Stimulated activated CD4-positive, alpha-beta T cell treated with anti-CD3 and anti-CD28 coated beads, Interleukin-1b, Interleukin-23, amount 100 ng/mL, for 1 hour (primary cell): ENCODE measurements at places on chromosomes 2 and 18.

- DNase-seq: no peak
These were observed at the start of gene BOK for GRCh38 chr2:241558532-241559322. Gene BOK, plus strand, starts transcription at chr2:241558745. Its CDS starts 739 bp downstream, at chr2:241559484.

DNA sequence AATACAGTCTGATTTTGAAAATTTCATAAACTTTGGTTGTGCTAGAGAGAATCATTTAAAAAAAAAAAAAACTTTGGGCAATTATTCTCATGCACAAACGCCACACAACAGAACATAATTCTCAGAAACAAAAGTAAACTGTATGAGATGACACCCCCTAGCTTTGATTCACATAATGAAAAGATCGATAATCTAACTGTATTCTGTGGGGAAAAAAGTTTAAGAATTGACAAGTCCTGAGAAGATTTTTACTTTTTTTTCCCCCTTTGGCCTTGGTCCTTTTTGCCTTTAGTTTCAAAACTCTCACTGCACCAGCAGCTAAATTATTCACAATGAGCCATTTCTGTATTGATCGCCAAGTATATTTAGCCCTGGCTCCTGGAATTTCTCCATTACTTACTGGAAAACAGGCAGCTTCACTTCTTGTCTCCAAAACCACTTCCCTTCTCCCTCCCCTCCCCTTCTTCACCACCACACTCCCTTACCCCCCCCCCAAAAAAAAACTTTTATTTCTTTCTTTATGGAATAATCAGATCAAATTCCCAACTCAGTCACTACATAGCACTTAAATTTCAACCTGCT is 2.0 kb downstream of the IKZF2 start:
- DNase-seq: no peak

DNA sequence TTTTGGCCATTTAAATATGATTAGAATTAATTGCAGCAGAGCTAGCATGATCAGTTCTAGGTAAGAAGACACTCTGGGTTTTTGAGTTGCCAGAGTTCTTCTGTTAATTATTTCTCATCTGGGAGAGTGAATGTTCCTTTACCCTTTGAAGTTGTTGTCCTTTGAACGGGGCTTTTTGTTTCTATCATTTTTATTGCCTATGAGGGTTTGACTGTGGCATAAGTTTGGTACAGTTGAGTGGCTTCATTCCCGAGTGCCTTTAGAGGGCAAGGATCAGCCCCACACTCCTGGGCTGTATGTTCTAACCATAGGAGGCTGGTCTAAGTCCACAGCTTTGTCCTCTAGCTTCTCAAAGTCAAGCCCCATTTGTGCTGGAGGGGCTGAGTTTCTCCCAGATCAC is 804.3 kb downstream of the KCNJ3 start:
- no peak for DNase-seq

DNA sequence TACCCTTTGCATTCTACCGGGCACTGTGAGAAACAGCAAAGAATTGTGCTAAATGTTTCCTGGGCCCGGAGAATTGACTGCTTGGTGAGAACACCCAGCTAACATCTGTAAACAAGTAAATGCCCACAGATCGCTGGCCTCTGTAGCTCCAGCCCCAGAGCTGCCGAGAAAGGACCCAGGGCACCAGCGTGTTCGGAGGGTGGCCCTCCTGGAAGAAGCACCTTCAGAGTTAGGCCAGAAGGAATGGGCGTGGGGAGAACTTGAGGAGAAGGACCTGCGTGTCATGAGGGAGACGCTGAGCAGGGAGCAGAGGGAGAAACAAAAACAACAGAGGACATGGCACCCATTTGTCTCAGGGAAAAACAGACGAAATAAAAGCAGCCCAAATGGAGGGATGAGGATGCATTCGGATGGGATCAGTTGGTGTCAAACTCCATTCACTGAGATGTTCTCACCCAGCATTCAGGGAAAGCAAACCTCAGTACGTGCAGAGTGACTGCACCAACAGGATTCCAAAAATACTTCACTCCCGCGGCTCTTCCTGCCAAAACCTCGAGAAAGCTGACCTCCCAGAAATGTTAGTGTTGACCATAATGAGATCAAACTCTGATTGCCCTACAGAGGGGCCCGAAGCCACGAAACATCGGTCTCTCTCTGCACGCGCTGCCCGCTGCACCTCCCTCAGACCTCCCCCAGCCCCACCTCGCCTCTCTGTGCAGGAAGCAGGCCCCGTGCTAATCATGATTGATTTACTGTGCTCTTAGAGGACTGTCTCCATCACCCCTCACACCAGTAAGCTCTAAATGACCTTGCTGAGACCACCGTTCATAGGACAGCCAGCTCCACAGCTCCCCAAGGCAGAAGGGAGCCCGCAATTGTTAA is 376.3 kb upstream of the SALL3 start:
- no peak for DNase-seq

- no peak for DNase-seq
These were observed 78.4 kb upstream of the MYT1L start for GRCh38 chr2:2409481-2409880.

DNA sequence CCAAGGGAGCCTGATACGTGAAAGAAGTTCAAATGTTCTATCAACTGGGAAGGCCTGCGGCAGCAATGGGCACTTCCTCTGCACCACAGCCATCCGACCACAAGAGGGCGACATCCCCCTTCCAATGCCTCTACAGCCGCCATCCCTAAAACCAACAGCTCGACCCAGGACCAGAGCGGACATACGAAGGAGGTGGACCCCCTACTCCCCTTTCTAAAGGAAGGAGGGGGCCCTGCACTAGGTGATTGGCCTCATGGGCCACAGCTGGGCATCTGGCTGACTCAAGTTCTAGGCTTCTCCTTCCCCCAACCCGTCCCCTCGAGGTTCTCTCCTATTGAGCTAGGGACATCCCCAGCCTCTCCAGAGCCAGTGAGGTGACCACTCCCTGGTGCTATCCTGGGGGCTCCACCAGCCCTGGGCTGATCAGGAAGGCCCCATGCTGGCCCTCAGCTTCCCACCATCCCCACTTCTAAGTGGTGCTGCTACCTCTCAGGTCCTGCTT is 217.2 kb downstream of the TNS1 start:
- peak; percentile 60 for DNase-seq

DNA sequence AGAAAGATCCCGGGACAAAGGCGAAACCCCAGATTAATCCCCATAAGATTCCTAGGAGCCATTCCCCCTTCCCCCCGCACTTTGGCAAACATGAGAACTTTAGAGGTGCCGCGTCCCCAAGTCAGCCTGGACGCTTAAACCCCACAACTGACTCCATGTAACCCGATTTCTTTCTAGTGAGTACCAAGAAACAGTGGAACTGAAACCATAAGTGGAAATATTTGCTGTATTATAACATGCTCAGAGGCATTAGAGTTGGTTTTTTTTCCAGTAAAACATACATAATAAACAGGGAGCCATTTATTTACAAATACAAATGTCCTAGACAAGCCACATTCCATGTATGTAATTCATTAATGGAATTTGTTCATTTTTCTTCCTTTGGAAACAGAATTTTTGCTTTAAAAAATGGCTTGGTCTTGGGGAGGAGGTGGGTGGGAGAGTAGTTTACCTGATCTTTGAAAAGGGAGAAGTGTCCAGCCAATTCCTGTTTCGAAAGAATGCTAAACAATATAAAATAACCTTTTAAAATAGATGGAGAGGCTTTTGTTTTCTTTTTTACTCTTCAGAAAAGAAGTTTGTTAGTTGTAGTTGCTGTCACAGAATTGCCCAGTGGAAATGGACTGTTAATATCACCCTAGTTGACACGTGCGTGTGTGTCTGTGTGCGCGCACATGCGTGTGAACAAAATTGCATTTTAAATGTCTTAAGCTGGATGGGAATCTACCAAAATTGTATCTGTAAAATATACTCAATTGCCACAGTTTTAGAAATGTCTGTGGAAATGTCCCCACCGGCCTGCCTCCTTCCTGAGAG is 10.6 kb downstream of the POU3F3 start:
- DNase-seq: no peak

- DNase-seq: no peak
These were observed 230.7 kb downstream of the HAUS1 start for GRCh38 chr18:46334868-46335281.

DNA sequence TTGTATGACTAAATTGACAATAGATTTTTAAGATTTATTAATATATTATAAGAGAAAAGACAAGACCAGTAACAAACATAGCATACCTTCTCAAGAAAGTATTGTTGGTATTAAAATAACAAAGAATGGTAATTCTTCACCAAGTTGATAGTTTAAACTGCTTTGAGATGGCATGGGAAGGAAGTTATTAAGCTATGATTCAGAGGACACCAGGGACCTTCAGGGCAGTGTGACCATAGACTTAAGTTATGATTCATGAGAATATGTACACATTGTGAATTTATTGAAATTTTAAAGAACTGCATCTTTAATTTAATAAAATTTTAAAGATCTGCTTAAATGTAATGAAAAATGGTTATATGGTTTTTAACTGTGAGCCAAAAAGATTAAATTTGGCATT is 205.7 kb downstream of the DSEL start:
- no peak for DNase-seq

DNA sequence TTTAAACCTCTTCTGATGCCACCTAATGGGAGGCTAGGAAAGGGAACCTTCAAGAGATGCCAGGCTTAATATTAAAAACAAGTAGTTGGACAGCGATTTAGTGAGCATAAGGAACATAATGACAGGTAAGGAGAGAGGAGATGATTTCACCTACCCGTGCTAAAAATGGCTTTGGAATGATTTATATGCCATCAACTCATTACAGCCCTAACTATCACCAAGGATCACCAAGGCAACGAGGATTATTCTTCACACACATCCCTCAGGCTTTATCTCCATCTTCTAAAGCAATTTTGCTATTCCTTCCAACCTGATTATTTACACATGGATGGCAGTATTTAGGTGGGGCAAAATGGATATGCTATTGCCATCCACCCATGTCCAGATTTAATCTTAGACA is 237.8 kb downstream of the DCC start:
- DNase-seq: no peak

DNA sequence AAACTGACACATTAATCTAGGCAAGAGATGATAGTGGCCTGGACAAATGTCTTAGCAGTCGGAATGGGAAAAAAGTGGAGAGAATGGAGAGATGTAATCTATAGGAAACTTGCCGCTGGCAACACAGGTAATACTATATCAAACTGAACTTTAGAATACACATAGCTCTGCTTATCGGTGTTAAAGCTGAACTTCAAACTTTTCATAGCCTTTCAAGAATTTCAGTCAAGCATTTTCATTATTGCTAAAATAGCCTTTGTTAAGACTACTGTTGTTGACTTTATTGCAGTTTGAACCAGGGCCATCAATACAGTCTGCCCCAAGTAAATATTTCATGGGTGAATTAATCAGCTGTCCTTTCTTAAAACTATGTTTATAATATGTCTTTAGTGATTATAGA is 12.9 kb upstream of the CHST9 start:
- DNase-seq: no peak

GRCh38 chr2:208297961-208298360 is 31.9 kb downstream of the PIKFYVE start:
- DNase-seq: no peak

- no peak for DNase-seq
These were observed 478.2 kb downstream of the ARHGAP15 start for GRCh38 chr2:143607231-143608062.
